Stimulated activated CD4-positive, alpha-beta T cell treated with anti-CD3 and anti-CD28 coated beads, Interleukin-1b, Interleukin-23, amount 100 ng/mL, for 1 hour (primary cell): ENCODE measurements at places on chromosomes 5 and 9.

- no peak for DNase-seq
These were observed 23.4 kb upstream of the ORM1 start for GRCh38 chr9:114299286-114300152.

GRCh38 chr9:114114364-114114763 lies 15.3 kb upstream of the KIF12 start:
- no peak for DNase-seq

- no peak for DNase-seq
These were observed 136.1 kb upstream of the ELAVL2 start for GRCh38 chr9:23962101-23962500.

GRCh38 chr9:31639451-31639850 lies 745.0 kb upstream of the ACO1 start:
- DNase-seq = no peak

- no peak for DNase-seq
These were observed 26.9 kb upstream of the CNOT6 start for GRCh38 chr5:180467028-180467975.

DNA sequence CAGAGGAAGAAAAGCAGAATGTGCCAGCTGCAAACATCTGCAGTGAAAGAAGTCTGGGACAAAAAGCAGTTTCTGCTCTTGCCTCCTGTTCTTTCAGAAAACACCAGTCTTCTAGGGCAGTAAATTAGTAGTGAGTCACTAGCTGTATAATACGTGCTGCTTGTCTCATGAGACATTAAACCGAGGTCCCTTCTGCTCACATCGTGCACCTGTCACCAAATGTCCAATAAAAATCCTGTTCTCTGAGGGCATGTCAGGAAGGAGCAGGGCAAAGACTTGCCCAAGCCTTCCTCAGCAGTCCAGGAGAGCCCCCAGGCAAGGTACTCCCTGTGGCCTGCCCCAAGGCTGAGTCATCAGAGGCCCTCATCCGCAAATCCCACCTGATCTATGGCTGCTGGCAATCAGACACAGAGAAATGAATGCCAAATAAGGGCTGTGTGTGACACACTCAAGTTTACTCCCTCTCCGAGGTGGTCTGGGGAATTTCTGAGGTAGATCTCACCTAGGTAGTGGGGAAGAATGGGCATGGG lies 255.3 kb upstream of the SMARCA2 start:
- DNase-seq = no peak

GRCh38 chr9:14203356-14204056 lies 110.4 kb downstream of the NFIB start:
- DNase-seq = no peak

DNA sequence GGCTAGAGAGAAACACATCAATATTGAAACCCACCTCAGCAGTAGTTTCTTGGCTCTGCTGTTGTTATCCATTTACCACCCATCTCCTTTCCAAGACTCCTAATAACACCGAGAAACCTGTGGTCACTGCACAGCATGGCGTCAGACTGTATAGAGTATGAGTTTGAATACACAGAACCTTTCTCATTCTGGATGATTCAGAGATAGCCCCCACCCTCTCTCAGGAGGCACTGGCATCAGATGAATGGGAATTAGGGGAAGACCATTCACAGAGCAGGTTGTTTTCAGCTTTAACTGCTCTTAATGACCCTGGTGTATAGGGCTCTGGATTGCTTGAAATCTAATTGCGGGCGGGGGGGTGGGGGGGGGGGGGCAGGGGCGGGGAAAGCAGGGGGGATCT lies 86.7 kb downstream of the GPR21 start:
- DNase-seq = no peak

- DNase-seq = no peak
These were observed 148.2 kb downstream of the COX7C start for GRCh38 chr5:86765778-86766502.

DNA sequence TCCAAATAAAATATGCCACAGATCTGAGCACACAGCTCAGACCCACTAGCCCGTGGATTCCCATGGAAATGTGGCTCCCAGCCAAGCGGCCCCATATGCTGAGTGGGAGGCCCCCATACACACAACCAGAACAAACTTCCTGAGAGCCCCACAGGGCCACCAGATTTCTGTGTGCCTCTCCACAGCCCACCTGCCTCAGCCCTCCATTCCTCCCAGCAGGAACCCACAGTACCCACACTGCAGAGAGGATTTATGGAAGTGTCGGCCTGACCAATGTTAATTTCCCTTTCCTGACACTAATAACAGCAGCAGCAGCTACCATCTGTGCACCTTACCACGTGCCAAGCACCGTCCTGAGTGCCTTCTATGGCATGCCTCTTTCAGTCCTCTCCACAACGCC lies 99.3 kb upstream of the SPOCK1 start:
- DNase-seq = no peak

- DNase-seq = no peak
These were observed 180.9 kb downstream of the FAM170A start for GRCh38 chr5:119810217-119810616.
